ENCODE measurements at places on chromosomes 16 and 17. TPM values are rescaled to one million over a fixed set of nuclear protein-coding genes. Genes with fewer than 3 reads are reported as not detected.
A peak's percentile ranks its signal among the peaks of the same experiment; 100 is the strongest.

- no peak for ATAC-seq
Observed at GRCh38 chr17:823501-823902, 41.3 kb downstream of the MRM3 start.

DNA sequence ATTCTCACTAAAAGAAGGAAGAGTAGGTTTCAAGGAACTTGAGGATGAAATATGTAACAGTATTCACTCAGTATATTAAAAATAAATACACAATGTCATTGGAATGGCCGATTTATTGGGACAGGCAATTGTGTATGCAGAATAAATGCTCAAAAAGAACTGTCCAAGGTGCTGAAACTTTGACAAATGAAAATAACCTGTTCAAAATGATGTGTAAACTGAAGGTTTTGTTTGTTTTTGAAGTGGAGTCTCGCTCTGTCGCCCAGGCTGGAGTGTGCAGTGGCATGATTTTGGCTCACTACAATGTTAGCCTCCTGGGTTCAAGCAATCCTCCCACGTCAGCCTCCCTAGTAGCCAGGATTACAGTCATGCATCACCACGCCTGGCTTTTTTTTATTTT lies 318.7 kb upstream of the RBFOX1 start:
- ATAC-seq, result no peak

GRCh38 chr16:88491560-88492310 lies 38.7 kb downstream of the ZFPM1 start:
- no peak for ATAC-seq

GRCh38 chr17:63571632-63572310 lies 21.5 kb downstream of the DCAF7 start:
- ATAC-seq, result peak; percentile 89

- ATAC-seq, result peak; percentile 46
Observed at GRCh38 chr17:27241346-27241946, 52.5 kb upstream of the WSB1 start.

- ATAC-seq, result no peak
Observed at GRCh38 chr17:33858682-33859081, 396.4 kb upstream of the CCL2 start.

- ATAC-seq, result no peak
Observed at GRCh38 chr16:67463059-67463458, 17.9 kb downstream of the ATP6V0D1 start.

- no peak for ATAC-seq
Observed at GRCh38 chr16:68083861-68084503, 1.2 kb upstream of the NFATC3 start.

DNA sequence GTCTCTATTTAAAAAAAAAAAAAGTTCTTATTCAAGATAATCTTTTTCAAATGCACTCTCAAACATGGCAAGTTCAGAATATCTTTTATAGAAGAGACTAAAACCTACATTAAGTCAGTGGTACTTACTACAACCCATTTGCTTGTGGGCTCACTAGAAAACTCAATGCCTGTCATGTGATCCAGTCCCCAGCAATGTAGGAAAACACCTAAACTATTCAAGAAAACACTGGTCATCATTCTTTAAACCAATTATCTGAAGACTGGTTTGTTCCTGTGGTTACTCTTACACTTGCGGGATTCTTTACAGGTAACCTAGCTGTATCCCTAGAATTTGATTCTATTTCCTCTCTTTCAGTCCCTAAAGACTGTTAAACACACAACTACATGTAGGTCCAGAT lies 19.6 kb downstream of the MED13 start:
- no peak for ATAC-seq

DNA sequence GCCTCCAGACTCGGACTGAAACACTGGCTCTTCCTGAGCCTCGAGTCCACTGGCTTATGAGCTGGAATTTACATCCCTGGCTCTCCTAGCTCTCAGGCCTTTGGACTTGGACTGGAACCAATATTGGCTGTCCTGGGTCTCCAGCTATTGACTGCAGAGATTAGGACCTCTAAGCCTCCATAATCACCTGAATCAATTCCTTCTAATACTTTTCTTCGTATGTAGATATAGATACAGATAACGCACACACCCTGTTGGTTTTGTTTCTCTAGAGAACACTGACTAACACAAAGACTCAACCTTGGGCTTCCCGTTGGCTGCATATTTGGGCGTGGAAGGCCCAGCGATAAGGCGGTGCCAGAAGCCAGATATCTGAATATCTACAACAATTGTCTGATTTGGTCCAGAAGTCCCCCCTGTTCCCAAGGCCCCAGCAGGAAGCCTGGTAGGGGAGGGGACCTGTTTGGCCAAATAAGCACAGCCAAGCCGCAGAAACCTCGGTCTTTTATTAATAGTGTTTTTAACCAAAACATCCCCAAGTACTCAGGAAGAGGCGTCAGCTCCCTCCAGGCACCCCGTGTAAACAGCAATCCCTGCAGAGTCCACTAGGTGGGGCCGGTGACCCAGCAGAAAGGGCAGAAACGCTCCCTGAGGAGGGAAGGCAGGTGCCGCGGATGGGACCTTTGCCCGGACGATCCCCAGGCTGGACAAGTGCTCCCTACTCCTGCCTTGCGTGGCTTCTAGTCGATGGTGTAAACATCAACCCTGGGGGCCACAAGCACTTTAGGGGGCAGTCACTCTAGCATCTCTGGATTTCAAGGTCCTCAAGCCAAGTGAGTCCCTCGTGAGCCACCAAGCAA lies 57.0 kb downstream of the ABR start:
- ATAC-seq, result peak; percentile 96

DNA sequence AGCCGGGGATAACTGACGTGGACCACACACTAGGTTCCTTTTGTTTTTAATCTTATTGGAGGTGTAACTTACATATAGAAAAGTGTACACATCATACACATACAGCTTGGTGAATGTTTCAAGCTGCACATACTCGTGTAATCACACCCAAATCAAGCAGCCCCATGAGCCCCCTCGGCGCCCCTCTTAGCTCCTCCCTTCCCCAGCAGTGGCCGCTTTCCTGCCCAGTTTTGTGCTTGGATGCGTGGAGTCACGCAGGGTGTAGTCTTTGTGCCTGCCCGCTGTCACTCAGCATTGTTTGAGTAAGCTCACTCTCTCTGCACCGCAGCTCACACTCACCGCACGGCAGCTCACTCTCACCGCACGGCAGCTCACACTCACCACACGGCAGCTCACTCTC lies 151.7 kb upstream of the CHMP6 start:
- ATAC-seq, result no peak

DNA sequence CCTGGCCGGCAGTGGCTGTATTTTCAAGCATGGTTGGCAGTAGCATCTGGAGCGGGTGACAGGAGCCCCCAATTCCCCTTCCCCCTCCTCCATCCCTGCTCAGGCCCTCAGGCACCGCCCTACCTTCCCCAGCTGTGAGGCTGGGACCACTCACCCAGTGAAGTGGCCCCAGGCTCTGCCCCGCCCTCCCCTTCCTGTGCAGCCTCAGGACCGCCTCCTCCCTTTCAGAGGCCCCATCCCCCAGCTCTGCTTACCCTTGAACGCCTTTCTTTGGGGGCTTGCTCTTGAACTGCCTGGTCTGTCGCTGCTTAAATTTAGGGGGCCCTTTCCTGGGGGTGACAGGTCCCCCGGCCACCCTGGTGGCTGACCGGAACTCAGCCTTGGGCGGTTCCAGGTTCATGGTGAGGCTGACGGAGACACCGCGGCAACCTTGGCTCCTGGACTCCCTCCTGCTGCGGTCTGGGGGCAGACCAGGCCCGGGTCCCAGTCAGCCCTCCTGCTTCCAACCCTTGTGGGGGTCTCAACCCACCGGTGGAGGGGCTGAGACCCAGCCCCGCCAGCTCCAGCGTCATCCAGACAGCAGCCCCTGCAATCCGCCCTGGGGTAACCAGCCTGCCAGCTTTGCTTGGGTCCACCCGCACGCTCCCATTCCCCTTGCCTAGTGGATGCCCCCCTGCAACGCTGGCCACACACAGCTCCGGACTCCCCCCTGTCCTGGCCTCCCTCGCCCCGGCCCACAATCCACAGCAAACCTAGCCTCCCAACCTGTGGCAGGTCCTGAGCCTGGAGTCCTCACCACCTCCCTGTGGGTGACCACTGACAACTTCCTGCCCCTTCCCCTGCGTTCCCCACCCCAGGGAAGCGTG lies 3.2 kb downstream of the PDE6G start:
- peak; percentile 38 for ATAC-seq

DNA sequence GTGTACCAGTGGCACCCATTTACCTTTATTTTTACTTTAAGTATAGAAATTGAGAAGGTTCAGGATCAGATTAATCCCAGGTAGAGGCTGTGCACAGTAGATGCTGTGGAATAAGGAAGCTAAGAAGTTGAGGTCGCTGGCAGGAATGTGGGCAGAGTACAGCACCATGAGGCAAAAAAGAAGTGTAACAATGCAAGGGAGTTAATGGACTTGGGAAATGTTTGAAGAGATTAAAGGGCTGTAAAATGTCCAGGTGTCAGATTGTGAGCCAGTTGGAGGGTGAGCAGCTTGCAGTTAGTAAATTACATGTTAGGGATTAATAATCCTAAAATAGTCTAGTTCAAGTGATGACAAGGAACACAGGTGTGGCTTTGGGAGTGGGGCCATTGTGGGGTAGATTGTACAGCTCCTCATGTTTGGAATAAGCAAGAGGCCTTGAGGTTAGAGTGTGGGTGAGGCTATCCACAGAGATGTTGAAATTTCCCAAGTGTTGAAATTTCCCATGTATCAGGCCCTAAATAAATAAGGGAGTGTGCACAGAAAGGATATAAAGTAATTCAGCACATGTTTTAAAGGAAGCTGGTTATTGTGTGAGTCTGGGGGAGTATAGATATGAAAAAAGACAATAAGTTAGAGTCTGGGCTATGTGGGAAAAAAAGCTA lies 21.5 kb downstream of the TAT start:
- no peak for ATAC-seq

GRCh38 chr16:56400458-56400857 lies 24.9 kb downstream of the AMFR start:
- ATAC-seq, result no peak

- no peak for ATAC-seq
Observed at GRCh38 chr17:50149417-50150353, 792 bp downstream of the PPP1R9B start.

DNA sequence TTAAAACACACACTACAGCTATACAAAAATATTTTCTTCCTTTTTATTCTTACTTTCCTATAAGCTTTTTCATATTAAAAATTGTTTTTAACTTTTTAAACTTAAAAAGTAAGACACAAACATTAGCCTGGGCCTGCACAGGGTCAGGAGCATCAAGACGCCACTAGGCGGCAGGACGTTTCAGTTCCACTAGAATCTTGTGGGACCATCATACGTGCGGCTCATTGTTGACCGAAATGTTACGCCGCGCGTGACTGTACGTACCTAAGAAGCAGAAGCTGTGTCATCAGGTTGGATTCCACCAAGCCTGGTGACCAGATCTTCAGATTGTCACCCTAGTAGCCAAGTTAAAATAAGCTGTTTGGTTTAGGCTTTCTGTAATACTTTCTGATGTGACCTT lies 47.1 kb downstream of the USP10 start:
- no peak for ATAC-seq

DNA sequence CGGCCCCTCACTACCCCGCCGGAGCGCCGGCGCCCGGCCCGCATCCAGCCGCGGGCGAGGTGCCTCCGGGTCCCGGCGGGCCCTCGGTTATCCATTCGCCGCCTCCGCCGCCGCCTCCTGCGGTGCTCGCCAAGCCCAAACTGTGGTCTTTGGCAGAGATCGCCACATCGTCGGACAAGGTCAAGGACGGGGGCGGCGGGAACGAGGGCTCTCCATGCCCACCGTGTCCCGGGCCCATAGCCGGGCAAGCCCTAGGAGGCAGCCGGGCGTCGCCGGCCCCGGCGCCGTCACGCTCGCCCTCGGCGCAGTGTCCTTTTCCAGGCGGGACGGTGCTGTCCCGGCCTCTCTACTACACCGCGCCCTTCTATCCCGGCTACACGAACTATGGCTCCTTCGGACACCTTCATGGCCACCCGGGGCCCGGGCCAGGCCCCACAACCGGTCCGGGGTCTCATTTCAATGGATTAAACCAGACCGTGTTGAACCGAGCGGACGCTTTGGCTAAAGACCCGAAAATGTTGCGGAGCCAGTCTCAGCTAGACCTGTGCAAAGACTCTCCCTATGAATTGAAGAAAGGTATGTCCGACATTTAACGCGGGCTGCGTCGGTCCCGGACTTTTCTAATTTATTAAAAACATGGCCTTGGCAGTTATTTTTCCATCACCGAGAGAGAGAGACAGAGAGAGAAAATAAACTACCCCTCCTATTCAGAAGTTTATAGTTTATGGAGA lies 2.8 kb downstream of the IRX5 start:
- no peak for ATAC-seq

DNA sequence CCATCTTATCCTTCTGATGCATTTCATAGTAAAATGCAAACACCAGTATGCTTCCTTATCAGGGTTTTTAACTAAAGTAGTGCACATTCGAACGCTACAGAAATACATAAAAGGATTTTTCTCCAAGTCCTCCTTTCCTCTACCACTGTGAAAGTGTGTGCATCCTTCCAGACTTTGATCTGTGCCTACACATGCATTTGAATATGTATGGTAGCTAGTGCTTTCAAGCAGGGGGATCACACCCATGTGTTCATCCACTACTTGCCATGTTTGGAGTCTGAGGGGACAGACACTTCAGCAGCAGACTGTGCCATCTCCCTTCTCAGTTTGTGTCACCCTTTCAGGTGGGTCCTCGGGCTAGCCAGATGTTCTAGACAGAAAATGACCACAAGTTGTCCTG lies 14.9 kb downstream of the LDHD start:
- ATAC-seq, result no peak

- ATAC-seq, result no peak
Observed at GRCh38 chr16:50573279-50573678, 25.1 kb downstream of the NKD1 start.

DNA sequence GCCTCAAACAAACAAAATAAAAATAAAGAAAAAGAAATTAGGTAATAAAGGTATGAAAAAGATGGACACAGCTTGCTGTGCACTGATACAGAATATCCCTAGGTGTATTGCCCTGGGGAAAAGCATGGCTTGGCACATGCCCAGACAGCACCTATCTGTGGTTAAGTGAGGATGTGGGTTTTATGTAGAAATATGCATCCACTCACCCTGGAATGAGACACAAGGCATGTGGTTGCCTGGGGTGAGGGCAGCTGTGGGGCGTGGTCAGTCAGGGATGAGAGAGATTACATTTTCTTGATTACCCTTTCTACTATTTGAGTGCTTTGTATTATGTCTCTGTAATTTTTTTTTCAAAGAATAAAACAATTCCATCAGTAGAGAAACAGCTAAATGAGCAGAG lies 6.9 kb downstream of the PLLP start:
- ATAC-seq, result peak; percentile 99

DNA sequence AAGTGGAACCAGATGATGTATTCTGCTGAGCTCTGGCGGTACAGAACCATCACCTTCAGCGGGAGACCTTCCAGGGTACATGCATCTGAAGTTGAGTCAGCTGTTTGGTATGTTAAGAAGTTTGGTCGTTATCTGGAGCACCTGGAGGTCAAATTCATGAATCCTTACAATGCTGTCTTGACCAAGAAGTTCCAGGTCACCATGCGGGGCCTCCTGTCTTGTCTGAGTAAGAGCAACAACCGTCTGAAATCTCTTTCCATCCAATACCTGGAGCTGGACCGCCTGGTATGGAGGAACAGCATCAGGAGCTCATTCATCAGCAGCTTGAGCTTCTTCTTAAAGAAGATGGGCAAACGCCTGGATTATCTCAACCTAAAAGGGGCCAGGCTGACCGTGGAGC lies 4.0 kb downstream of the FBXO39 start:
- ATAC-seq, result no peak

Gene ZNF598
- 41.2 TPM for total RNA-seq

Gene BRIP1
- total RNA-seq, result 19.0 TPM

Gene NR1D1
- 12.2 TPM for total RNA-seq

Gene MYH1
- total RNA-seq, result not detected

Gene ULK2
- 7.4 TPM for total RNA-seq

Gene TMEM92
- not detected for total RNA-seq

Gene TBC1D3K
- total RNA-seq, result not detected

Gene WBP2
- 67.4 TPM for total RNA-seq

Gene CD19
- total RNA-seq, result 2.1 TPM
